Cortex of kidney (tissue), 1 donor: ENCODE measurements at places on chromosomes 16 and 17.

- no peak for DNase-seq
Measured at GRCh38 chr17:77419547-77420094, 278.9 kb downstream of the SEC14L1 start.

DNA sequence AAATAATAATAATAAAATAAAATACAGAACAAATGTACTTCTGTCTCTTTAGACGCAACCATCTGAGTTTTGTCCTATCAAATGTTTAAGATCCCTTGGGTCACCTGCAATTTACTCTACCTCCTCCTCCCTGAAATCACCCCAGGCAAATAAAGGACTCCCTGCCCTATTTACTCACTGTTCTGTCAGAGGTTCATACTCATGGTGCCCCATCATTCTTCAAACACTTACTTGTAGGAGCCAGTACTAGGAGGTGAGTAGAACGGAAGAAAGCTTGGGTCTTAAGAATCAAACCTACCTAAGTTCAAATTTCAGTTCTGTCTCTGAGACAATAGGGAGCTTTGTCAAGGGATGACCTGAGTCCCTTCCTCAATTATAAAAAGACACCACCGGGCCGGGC lies 3.8 kb downstream of the TBC1D10B start:
- no peak for DNase-seq

- no peak for DNase-seq
Measured at GRCh38 chr17:36474571-36474970, 11.9 kb upstream of the ZNHIT3 start.

DNA sequence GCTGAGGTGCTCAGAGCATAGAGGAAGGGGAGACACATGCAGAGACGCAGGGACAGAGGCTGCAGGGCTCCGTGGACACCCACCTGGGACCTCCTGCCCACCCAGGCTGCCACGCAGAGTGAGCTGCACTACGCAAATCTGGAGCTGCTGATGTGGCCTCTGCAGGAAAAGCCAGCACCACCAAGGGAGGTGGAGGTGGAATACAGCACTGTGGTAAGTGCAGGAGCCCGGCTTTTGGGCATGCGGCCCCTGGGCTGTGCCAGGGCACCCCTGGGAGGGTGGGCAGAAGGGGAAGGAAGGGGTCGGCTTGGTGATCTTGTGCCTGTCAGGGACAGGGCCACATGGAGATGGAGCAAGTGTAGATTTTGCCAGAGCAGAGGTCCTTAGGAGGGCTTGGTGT lies 15.2 kb downstream of the CD300A start:
- DNase-seq = no peak

- no peak for DNase-seq
Measured at GRCh38 chr17:53548252-53548651, 274.5 kb upstream of the KIF2B start.

- DNase-seq = no peak
Measured at GRCh38 chr17:57874434-57875289, 24.8 kb upstream of the MRPS23 start.

DNA sequence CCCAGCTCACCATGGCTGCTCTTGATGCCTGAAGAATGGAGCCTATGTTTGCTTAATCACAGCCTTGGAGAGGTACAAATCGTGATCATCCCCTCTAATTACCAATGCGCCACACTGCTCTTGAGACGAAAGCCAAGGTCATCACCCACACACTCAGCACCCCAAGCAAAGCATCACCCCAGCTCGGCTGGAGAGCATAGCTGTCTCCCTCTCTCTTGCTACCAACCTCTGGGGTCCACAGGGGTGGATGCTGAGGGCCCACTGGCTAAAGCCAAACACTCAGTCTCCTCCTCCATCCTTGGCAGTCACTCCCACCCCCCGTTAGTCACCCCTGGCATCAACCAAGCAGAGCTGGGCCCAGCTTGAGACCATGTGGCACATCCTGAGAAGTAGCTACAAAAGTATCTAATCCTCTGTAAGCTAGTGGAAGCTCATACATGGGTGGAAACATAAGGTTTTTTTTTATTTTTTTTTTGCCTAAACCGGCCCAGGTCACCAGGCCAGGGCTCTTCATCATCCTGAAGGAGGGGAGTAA lies 44.8 kb downstream of the PIMREG start:
- no peak for DNase-seq

- no peak for DNase-seq
Measured at GRCh38 chr17:66637491-66637890, 197.4 kb upstream of the CACNG5 start.

- DNase-seq = no peak
Measured at GRCh38 chr17:18877104-18877645, 19.2 kb downstream of the PRPSAP2 start.

GRCh38 chr16:86165479-86165878 lies 266.5 kb downstream of the IRF8 start:
- DNase-seq = no peak

- no peak for DNase-seq
Measured at GRCh38 chr17:1755252-1755826, 6.5 kb upstream of the SERPINF1 start.

DNA sequence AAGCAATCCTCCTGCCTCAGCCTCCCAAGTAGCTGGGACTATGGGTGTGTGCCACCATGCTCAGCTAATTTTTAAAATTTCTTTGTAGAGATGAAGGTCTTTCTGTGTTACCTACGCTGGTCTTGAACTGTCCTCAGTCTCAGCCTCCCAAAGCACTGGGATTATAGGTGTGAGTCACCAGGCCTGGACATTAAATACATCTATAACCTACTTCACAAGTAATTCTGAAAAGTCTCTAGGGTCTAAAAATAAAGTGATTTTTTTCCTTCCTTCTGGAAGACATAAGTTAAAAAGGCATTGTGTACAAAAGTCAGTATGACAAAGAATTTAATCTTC lies 118.3 kb downstream of the PARN start:
- DNase-seq = no peak

DNA sequence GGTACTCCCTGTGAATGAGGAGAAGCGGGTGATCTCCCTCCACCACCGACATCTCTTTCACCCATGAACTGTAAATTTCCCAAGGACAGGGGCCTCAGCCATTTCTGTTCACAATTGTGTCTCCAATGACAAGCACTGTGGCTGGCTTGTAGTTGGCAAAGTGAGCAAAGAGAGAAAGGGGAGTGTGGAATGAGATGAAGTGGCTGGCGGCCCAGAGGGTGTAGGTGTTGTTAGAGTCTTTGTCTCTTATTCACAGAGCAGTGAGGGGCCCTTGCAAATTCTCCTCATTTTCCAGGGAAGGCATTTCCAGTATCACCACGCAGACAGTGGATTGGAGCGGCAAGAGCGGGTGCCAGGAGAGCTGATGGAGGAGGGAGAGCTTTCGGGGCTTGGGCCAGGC lies 411.7 kb upstream of the EEF2KMT start:
- no peak for DNase-seq

DNA sequence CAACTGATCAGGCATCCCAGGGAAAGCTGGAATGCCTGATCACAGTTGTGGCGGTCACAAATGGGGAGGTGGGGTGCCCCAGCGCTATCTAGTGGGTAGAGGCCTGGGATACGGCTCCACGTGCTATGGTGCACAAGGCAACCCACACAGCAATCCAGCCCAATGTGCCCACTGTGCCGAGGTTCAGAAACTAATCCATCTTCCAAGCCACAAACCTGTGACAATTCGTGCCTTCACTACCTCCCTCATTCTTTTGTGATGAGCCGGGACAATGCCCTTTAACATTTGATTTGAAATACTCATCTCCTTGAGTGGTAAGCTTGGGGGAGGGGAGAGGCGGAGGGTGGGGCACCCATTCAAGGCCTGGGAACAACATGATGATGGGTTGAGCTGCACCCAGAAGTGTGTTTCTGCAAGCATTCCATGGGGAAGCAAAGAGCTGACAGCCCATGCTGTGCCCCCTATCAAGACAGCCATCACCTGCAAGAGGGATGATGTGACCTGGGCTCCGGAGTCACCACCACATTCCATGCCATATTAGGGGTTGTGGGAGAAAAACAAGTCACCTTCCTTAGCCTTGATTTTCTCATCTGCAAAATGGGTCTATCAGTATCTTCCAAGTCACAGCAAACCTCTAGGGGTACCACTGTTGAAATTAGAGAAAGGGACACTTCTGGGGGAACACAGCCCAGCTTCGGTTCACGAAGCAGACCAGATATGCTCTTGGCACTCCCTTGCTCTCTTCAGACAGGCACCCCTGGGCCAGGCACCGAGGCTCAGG lies 3.7 kb downstream of the ELOB start:
- no peak for DNase-seq

DNA sequence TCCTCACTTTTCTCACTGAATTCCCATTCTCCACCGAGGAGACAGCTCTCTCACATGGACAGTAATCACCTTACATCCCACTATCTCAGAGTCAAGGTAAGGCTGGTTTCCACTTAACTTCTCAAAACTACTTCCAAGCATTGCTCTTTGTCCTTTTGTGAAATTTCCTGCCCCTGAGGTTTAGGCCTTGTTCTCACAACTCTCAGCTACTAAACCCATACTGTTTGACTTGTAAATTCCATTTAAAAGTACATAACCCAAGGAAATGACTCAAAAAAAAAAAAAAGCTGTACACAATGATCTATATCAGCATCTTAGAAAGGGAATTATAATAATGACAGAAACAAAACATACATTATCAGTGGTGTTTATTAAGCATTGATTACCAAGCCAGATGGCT lies 8.8 kb downstream of the CDC27 start:
- DNase-seq = no peak

DNA sequence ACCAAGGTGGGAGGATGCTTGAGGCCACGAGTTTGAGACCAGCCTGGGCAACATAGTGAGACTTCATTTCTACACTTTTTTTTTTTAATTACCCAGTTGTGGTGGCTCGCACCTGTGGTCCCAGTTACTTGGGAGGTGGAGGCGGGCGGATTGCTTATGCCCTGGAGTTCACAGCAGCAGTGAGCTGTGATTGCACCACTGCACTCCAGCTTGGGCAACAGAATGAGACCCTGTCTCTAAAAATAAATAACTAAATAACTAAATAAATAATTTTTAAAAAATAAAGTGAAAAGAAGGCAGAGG lies 9.3 kb downstream of the DNAI2 start:
- no peak for DNase-seq

DNA sequence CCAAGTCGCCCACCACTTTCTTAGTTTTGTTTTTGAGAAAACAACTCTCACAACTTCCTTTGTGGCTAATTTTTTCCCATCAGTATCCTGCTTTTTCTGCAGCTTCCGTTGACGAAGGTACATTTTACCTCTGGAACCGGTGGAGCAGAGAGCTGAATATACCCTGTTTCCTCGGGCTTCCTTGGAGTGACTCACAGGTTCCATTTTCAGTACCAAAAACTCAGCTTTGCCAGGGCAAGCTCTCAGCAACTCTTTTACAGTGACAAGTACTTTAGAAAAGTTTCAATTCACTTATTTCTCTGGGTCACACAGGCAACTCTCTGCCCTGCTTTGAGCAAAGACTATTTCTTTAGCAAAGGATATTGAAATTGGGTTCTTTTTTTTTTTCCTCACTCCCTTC lies 318.9 kb downstream of the SNX29 start:
- DNase-seq = no peak

DNA sequence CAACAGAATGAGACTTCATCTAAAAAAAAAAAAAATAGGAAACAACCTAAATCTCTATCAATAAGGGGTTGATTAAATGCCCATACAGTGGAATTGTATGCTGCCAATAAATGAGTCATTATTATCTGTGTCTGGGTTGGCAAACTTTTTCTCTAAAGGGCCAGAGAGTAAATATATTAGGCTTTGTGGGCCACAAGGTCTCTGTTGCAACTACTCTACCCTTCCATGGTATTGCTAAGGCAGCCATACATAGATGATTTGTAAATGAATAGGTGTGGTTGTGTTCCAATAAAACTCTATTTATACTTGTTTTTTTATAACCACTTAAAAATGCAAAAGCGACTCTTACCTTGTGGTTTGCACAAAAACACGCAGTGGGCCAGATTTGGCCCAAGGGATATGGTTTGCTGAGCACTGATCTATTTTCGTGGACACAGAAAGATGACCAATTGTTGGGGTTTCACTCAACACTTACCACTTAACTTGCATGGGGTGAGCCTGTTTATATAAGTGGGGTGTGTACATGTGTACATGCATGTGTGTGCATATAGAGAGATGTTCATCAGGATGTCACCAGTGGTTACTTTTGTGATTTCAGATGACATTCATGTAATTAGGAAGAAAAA lies 12.4 kb upstream of the IL4R start:
- DNase-seq = no peak

DNA sequence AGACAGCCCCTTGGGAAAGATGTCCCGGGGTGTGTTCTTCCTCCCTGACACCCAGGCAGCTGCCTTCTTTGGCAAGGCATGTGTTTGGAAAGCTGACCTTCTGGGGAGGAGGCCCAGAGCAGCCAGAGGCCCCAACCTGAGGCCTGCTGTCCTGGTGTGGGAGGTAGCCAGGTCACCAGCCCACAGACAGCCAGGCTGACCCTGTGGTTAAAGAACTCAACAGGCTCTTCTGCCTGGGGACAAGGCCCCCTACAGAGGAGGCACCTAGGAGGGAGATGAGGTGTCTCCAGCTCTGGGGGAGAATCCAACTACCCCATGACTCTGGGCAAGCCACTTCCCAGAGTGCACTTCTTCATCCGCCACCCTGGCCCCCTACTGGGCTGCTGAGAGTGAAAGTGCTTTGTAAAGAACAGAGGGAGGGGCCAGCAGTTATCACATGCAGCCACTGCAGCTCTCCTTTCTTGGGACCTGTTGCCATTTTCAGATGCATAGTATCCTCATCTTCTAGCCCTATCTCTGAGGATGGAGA lies 13.1 kb upstream of the SREBF1 start:
- no peak for DNase-seq

GRCh38 chr16:62638324-62638911 lies 602.2 kb upstream of the CDH8 start:
- DNase-seq = no peak

GRCh38 chr17:2403044-2403443 lies 2.2 kb upstream of the MNT start:
- DNase-seq = no peak

DNA sequence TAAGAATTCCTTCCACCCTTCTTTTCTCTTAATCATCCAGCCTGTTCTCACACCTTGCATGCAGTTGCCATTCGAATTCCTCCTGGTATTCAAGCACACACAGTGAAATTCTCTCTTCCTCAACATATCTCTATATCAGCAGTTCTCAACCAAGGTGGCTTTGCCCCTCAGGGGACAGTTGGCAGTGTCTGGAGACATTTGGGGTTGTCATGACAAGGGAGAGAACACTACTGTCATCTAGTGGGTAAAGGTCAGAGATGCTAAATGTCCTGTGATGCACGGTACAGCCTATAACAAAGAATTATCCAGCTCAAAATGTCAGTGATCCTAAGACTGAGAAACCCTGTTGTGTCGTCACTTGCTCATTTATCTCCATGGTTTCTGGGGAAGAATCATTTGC lies 94.8 kb upstream of the CPHXL start:
- DNase-seq = no peak
